NCI-H1436 (cell line): ENCODE measurements at places on chromosomes 1 and 21.

DNA sequence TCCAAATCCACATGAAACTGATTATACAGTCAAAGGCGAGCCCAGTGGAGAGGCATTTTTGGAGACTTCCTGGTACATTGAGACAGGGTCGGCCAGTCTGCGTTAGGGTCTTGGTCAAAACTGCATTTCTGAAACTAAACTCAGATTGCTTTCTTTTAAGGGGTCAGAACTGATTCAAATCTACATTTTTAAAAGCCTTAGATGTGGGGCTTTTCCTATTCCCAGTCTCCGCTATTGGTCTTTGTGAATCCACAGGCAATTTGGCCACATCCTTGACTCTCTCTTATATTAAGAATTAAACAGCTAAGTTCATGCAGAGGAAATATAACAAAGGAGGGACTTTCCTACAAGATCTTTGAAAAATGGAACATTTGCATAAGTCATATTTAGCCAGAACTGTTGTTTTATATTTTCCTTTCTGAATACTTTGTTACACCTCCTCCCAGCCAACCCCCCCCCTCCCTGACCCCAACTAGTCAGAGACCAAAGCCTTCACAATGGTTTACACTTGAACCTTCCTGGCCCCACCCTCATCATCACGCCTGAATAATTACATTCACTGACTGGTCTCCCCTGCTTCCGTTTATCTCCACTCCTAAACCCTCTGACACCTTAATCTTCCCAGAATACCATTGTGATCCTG is 30.9 kb downstream of the SELL start:
- DNase-seq = no peak

- no peak for DNase-seq
Measured at GRCh38 chr1:223824712-223825111, 21.0 kb downstream of the TP53BP2 start.

DNA sequence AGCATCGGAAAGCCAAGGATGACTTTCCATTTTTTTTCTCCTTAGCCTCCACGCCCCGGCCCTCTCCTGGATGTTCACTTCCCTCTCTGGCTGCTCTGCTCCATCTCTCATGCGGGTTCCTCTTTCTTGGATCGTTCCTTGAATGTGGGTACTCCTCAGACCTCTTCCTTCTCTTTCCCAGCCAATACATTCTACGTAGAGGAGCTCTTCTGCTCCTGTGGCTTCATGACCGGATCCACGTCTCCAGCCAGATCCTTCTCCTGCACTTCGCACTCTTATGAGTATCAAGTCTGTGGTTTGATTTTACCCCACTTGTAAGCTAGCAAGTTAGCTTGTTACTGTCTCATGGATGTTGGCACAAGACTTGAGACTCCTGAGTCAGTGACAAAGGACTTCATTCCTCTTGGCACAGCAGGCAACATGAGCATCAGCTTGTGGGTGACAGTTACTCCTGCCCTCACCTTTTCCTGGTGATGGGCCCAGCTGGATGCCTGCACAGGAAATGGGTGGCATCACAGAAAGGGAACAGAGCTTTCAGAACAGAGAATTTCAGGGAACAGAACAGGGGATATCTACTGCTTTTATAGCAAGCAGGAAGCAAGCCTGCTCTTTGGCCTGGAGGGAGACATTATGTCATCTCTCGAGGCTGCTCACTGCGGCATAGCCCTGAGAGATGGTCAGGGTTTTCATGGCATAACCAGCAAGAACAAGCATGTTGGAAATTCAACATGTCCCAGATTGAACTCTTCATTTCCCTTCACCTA is 100.1 kb upstream of the KIF26B start:
- no peak for DNase-seq

DNA sequence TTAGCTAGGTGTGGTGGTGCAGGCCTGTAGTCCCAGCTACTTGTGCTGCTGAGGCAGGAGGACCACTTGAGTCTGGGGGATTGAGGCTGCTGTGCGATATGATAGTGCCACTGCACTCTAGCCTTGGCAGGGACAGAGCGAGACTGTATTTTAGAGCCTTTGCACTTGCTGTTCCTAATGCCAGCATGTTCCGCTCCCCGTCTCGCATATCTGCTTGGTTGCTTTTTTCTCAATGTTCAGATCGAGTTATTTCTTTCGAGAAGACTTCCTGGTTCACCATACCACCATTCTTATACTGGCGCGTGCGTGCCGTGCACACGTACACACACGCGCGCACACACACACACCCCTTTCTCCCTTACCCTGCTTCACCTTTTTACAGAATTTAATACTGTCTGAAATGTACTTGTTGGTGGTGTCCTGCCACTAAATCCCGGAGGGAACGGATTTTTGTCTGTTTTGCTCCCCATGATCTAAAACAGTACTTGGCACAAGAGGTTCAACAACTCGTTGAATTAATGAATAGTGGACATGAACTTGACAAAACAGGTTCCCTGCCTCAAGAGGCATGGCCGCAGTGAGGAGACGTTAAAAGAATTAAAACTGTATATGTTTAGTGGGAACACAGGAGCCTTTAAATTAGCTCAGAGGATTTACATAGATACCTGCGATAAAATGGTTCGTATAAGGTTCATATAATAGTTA is 1.1 kb upstream of the RPRD2 start:
- peak; percentile 40 for DNase-seq

- DNase-seq = no peak
Measured at GRCh38 chr1:188406636-188407035, 1577.9 kb downstream of the PLA2G4A start.

DNA sequence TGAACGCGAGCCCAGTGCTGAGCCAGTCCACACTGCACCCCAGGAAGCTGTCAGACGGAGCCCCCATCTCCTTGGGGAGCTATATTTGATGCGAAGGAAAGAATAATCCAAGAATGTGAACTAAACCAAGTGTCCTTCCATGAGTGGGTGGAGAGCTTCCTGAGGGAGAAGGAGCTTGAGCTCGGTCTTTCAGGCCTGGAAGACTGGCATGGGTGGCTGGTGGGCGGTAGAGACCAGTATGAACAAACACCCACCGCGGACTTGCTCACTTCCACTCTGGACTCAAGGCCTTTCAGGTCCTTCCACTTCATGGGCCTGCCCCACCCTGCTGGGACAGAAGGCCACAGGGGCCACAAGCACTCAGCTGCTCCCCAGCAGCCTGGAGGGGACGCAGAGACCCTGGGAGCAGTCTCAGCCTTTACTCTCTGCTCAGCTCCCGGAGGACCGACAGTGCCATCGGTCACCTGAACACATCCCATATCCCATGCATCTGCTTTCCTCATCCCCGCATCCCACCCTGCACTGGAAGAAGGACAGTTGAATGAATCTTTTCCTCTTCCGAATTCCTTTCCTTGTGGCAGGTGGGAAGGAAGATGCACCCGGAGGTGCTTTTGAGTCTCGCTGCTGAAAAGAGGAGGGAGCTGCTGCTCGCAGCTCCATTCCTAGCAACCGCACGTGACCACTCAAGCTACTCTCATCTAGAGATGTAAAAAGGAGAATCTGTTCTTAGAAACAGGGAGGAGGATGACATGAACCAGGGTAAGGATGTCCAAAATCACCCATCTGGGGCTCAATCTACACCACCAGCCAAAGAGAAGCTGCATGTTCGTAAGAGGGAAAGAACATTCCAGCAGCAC is 92.3 kb downstream of the PGBD5 start:
- no peak for DNase-seq

DNA sequence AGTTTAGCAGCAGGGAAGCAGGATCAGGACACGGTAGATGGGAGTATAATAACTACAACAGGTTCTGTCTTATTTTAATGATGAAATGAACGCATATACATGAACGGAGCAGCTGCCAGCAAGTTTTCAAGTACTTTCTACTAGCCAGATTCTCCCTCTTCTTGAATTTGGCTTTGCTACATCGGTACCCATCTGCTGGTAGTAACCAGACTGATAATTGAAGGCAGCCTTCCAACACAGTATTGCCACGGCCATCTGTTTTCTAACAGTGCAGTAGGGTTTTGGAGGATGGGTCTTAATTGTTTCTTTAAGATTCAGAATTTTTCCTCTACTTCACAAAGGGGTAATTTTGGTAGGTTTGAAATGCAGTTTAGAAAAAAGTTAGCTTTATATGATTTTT is 33.4 kb downstream of the CENPF start:
- no peak for DNase-seq

GRCh38 chr1:12565094-12565965 is 52.7 kb downstream of the DHRS3 start:
- no peak for DNase-seq

DNA sequence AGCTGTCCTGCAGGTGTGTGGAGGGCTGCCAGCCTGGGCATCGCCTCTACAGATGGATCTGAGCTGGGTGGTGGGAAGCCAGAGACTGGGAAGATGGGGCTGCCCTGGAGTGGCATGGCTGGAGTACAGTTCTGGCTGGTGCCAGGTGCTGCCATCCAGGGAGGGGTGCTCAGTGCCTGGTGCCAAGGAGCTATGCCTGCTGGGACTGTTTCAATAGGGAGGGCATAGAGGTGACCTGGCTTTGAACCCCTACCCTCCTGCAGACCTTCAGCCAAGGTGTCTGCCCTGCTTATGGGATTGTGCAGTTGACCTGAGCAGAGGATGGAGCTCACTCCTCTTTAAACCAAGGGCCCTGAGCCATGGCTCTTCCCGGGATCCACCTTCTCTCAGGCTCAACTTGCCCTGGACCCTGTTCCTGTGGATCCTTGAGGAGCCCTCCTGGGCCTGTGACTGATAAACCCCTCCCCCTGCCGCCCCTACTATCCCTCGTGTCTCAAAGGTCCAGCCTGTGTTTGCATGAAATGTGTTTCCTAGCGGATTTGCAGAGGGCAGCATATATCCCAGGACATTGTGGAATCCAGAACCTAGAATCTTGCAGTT is 48.7 kb downstream of the PTPRU start:
- no peak for DNase-seq

GRCh38 chr1:47209725-47210325 is 20.0 kb upstream of the PDZK1IP1 start:
- DNase-seq = no peak

DNA sequence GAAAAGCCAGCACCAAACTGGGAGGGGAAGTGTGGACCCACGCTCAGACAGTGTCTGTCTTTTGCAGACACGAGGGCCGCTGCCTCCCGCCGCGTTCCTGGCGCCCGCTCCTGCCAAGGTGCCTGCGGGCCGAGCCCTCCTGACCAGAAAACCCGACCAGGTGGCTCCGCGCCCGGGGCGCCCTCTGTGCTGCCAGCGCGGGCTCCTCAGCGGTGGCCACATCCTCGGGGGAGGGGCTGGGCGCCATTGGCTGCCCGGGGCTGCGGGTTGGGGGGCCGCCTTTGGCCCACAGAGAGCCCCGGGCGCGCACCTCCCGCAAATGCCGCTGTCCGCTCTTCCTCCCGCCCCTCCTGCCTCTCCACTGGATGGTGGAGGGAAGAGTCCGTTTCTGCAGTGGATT is 22.4 kb upstream of the TRNAU1AP start:
- DNase-seq = no peak

GRCh38 chr1:8027748-8028570 is 1.9 kb upstream of the ERRFI1 start:
- DNase-seq = no peak

DNA sequence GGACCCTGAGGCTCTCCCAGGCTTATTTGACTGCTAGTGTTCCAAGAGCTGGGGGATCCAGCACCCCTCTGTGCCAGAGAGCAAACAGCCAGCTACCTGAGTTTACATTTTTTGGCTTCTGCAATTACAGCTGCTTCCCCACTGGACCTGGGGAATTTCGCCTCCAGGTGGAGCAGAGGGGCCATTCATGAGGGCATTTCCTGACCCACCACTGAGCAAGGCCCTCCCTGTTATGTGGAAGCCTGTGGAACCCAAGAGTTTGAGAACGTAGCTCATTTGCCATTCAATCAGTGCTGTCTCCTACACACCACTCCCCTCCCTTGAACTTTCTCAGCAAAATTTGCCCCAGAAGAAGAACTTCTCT is 42.7 kb upstream of the TMEM51 start:
- DNase-seq = no peak

- no peak for DNase-seq
Measured at GRCh38 chr21:17101696-17102095, 411.1 kb upstream of the CXADR start.

DNA sequence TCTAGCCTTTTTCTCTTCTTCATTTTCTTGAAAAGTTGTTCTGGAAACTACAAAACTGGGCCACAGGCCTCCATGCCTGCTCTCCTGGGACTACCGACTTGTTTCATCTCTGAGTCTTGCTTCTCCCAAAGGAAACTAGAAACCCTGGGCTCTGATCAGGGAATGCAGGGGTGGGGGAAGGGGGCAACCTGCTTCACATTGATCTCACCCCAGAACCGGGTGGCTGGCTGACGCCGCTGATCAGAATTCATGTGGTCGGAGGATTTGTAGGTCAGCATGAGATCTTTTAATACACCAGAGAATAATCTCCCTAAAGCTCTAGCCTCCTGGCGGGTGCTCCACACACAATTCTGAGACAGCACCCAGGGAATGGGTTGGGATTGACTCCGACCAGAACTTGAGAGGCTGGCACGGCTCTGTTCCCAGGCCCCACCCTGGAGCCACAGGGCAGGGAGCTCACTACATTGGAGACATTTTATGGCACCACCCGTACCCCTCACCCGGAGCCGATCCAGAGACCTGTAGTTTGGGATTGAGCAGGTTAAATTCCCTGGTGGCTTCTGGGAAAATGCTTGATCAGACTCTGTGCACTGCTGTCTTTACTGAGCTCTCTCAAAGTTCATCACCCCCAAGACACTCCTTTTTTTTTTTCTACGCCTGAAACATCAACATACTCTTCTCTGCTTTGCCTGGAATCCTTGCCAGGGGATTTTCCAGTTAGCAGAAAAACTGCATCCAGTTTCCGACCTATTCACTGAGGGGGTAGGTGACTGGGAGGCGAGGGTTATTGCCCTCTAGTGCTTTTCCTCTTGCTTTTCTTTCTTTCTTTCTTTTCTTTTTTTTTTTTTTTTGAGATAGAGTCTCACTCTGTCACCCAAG is 12.2 kb upstream of the ARHGEF10L start:
- no peak for DNase-seq

DNA sequence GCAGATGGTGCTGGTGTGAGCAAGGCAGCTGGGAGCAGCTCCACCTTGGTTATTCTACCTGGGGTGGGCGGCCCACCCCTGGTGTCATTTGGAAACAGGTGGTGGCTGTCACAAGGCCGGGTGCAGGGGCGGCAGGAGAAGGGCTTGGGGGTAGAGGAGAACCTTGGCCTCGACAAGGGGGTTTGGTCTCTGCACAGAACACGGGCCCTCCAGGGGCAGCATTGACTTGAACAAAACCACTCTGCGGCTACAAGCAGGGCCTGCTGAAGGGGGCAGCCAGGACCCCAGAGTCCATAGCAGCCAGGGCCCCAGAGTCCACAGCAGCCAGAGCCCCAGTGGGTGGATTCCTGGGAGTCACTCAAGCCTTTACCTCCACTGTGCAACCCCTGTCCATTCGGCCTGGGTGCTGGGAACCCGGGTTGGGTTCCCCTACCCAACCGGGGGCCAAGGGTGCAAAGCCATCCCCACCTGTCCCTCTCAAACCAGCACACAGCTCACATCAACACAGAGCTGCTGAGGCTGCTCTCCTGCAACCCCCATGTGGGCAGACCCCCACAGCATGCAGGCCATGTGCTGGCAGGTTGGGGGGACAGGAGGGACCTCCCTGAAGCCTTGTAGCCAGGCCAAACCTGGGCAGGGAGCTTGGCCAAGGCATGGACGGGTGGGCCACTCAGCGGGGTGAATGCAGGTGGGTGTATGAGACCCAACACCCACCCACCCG is 7.7 kb downstream of the TRIM11 start:
- no peak for DNase-seq
